ENCODE measurements at places on chromosomes 6 and 20.

- no peak for DNase-seq
Measured at GRCh38 chr20:48098099-48098498, 312.8 kb upstream of the SULF2 start.

- no peak for DNase-seq
Measured at GRCh38 chr6:124721331-124721730, 240.9 kb upstream of the RNF217 start.

DNA sequence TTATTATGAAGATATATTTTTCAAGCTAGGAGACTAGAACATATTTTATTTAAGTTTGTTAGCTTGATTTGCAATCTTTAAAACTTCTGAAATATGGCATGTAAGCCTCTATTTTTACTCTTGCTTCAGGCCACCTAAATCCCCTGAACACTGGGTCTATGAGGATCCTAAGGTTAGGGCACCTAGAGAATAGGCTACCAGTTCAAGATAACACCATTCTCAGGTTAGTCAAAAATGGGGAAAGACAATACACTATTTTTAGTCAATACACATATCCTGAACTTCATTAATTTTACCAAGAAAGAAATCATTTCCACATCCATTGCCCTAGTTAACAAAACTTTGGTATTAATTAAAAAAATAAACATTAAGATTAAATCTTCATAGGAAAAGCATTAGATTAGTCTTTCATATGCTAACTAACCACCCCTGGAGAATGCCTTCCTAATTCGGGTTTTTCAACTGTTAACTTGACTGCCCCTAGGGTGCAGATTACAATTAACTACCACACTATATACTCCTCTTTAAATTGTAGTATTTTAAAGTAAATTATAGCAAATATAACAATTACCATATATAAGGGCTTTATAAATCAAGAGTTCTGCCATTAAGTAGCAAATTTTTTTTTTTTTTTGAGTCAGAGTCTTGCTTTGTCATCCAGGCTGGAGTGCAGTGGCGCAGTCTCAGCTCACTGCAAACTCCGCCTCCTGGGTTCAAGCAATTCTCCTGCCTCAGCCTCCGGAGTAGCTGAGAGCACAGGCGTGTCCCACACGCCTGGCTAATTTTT is 6.7 kb upstream of the HSF2 start:
- no peak for DNase-seq

DNA sequence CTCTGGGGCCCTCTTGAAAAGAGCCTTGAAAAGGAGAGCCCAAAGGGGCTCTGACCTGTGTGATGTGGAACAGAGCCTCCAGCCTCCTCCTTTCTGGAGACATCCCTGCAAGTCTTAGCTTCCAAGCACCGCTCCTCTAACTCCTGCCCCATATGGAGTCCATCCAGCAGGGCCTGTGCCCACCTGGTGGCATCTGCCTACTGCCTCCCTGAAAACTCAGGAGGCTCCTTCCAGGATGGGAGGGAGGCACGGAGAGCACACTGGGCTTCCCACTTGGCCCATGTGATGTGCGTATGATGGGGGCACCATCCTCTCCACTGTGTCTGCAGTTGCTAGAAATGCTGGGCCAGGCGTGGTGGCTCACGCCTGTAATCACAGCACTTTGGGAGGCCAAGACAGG is 98.1 kb downstream of the SYNDIG1 start:
- DNase-seq = no peak

DNA sequence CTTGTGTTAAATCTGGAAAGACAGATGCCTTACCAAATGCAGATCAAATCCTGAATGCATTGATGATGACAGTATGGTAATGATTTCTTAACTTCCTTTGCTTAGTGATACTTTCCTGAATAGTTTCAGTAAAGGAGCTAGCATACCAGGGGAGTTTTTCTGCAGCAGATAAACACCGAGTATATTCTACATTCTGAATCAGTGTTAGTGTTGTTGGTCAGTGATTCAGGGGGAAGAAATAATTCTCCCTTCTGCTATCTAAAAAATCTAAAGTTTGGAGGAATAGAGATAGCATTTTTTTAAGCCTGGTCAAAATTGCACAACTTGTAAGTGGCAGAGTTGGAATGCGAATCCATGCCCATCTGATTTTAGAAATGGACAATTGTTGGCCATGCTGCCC is 512.2 kb upstream of the MARCKS start:
- no peak for DNase-seq

DNA sequence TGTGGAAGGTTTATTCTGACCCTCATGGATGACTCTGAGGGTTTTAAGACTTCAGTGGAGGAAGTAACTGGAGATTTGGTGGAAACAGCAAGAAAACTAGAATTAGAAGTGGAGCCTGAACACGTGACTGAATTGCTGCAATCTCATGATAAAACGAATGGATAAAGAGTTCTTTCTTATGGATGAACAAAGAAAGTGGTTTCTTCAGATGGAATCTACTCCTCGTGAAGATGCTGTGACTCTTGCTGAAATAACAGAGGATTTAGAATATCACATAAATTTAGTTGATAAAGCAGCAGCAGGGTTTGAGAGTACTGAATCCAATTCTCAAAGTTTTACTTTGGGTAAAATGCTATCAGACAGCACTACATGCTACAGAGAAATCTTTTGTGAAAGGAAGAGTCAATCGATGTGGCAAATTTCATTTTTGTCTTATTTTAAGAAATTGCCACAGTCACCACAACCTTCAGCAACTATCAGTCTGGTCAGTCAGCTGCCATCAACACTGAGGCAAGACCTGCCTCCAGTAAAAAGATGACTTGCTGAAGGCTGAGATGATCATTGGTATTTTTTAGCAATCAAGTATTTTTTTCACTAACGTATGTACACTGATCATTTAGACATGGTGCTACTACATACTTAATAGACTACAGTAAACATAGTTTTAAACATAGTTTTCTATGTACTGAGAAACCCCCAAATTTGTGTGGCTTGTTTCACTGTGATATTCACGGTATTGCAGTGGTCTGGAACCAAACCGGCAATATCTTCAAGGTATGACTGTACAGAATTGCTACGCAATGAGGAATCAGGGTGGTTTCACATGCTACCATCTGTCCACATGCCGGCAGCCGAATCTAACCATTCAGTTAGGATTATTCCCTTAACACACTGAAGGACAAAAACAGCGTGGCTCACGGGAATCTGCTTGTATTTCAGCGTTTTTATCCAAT is 149.0 kb downstream of the MYB start:
- DNase-seq = no peak

DNA sequence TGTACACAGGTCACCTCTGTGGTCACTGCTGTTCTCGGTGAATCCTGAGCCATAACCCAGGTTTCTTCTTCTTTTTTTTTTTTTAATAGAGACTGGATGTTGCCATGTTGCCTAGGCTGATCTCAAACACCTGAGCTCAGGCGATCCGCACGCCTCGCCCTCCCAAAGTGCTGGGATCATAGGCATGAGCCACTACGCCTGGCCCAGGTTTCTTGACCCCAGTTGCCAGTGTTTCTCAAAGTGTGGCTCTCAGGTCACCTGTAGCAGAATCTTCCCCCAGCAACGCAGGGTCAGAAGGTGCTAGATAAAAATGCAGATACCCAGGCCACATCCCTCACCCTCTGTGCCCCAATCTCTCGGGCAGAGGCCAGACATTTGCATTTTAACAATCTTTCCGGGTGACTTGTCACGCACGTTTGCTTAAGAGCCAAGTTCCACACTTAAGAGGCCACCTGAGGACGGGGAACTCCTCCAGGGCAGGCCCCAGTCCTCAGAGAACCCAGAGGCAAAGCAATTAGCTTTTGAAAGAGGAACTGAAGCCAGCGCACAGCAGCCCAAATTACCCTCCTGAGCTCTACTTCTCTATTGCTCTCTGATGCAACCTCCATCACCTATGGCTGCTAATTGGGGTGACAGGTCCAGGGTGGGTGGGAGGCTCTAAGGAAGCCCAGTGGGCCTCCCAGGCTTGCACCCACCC is 81.8 kb downstream of the NFATC2 start:
- DNase-seq = no peak

GRCh38 chr6:31462026-31462963 is 35.6 kb upstream of the MICB start:
- no peak for DNase-seq

DNA sequence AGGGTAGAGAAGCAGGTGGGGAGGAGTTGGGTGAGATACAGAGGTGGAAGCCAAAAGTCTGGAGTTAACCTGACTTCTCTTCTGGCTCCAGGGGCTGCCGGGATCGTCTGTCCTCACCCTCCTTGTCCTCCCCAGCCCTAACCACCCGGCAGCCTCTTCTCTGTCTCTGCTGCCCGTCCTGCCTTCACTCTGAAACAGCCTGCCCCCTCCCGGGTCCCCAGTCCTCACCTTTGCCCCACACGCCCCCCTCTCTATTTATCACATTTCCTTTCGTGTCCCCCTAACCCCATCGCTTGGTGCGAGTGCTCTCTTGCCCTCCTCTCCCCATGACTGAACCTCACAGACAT is 5.7 kb downstream of the RING1 start:
- DNase-seq = no peak

- no peak for DNase-seq
Measured at GRCh38 chr6:159013229-159013628, 13.2 kb upstream of the RSPH3 start.

DNA sequence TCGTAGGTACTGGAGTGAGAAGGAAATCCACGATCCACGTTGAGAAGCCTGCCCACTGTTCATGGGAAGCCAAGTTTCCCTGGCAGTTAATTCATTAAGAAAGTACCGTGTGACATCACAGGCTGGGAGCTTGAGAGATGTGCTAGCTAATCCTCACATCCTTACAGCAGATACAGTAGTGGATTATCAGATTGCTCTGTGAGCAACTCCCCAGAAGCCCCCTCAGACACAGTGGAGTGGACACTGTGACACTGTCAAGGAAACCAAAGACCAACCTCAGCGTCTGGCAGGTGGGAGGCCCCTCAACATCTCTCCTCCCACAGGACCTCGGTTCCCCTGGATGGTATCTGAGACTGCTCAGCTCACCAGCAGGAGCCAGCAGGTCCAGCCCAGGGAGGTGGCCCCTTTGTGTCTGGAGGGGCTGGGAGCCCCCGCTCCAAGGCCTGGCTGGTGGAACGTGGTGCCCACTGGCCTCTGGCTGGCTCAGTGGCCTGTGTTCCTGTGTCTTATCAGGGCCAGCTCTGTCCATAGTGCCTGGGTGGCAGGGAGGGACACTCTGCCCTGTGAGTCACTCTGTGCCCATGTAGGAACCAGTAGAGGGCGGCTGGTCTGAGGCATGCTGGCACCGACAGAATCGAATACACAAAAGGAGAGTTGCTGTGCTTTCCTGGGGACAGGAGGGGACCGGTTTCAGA is 7.2 kb downstream of the PYGB start:
- DNase-seq = no peak

GRCh38 chr20:49466114-49466912 is 16.2 kb downstream of the KCNB1 start:
- DNase-seq = no peak

DNA sequence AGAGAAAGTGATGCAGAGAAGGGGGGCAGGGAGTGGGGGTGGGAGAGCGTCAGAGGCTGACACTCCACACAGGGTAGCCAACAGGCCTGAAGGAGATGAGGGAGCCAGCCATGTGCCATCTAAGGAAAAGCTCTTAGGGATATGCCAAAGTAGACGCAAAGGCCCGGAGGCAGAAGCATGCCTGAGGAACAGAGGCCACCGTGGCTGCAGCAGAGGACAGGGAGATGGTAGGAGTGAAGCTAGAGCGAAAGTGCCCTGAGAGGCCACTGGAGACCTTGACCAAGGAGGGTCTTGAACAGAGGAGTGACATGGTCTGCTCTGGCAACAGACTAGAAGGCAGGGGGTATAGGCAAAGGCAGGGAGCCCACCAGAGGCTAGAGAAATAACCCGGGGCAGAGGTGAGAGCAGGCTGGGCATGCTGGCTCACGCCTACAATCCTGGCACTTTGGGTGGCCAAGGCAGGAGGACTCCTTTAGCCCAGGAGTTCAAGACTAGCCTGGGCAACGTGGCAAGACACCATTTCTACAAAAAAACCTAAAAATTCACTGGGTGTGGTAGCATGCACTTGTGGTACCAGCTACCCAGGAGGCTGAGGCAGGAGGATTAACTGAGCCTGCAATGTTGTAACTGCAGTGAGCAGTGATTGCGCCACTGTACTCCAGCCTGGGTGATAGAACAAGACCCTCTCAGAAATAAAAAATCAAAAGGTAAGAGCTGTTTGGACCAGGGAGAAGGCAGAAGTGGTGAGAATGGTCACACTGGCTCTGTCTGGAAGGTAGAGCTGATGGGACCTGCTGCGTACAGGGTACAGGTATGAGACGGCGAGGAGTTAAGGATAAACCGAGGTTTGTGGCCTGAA is 6.3 kb downstream of the RRBP1 start:
- no peak for DNase-seq

DNA sequence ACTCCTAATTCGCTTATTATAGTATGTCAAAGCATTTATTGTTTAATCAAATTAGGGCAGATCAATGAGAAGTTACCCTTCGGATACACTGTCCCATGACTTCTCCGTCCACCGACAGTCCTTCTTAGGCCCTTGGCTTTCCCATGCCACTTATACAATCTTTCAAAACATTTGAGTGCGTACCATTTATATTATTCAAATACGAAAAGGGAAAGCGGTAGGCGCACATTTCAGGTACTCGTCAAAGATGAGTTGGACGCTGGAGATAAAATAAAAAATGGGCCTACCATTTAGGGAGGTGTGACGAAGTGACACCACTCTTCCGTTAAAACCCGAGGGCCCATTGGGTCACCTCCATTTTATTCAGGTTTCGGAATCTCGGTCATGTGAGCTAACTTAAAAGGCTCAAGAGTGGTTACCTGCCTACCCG is 542 bp upstream of the AFG1L start:
- DNase-seq = no peak

- DNase-seq = no peak
Measured at GRCh38 chr6:13428583-13429405, 58.6 kb downstream of the GFOD1 start.

DNA sequence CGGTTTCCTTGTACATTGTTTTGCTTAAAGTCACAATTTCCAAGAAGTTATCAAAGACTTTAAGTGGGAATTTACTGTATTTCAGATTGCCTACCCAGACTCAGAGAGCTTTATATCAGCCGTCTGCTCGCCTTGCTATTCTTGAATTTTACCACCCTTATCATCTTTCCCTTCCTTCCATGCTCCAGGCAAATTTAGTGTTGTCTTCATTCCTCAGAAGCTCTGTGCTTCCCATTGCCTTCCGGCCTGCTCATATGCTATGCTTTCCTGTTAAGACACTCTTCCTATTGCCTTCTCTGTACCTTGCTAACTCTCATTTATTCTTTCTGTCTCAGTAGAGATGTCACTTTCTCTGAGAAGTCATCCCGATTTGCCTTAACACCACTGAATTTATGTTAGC is 52.1 kb downstream of the CD2AP start:
- no peak for DNase-seq

DNA sequence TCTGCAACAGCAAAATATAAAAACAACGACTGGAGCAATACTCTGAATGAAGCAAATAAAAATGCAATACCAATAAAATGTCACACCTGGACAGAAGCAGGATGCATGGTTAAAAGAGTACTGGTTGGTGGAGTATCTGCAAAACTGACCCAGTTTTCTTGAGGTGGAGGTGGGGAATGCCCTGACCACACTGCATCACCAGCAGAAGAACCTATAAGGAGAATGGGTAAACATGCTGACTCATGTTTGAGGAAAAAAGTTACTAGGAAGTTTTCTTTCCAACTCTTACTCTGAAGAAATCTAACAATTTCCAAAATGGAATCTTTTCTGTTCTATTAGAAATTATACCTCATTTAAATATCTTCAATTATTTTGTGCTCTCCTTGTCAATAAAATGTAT is 43.6 kb downstream of the REPS1 start:
- DNase-seq = no peak
